ENCODE measurements at places on chromosomes 2 and 18.

DNA sequence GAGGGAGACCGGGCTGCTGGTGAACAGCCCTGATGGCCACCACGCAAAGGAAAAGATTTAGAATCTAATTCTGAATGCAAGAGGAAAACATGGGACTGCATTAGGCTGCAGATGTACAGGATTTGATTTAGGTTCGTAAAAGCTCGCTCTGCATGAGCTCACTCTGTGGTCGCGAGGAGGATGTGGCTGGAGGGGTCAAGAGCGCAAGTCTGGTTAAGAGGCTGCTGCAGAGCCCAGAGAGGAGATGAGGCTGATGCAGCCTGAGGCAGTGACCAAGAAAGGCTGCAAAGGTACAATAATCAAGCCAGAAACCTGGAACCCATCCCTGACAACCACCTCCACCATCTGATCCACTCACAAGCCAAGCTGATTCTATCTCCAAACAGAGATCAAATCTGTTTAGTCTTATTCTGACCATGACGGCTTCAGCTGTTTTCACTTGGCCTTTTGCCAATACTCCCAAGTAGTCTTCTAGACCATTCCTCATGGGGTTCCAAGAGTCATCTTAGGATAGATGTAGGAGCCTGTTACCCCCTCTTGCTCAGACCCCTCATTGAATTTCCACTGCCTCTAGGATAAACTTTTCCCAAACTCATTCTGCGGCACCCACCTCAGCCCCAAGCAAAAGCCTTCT lies 58.9 kb upstream of the ARL4C start:
- no peak for DNase-seq

GRCh38 chr2:159129824-159130223 lies 156.7 kb downstream of the WDSUB1 start:
- no peak for DNase-seq

GRCh38 chr2:197209246-197209645 lies 101.3 kb downstream of the ANKRD44 start:
- no peak for DNase-seq

DNA sequence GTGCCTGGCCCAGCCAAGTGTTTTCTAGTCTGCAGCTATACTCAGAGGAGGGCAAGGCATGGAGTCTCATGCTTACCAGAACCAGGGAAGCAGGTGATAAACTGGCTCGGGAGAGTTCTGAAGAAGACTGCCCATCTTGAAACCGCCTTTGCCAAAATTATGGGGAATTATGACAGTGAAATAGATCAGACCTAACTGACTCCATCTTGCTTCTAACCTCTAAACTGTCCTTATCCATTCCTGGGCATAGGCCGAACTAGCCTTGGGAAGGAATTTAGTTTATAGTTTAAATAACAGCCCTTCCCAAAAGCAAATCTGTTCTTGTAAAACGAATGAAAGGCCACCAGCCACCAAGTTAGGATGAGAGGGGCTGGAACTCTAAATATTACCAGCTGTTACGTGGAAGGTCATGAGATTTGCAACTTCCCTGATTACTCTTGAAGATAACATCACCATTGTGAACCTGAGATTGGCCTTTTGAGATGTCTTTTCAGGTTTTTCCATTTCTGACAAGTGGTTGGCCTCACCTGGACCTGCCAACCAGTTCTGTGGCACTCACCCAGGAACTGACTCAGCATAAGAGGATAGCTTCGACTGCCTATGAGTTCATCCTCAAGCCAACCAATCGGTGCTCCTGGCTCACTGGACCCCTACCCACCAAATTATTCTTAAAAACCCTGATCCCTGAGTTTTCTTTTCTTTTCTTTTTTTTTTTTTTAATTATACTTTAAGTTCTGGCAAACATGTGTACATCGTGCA lies 23.4 kb downstream of the CHCHD5 start:
- no peak for DNase-seq

GRCh38 chr2:67857836-67858235 lies 205.0 kb downstream of the C1D start:
- DNase-seq: no peak

DNA sequence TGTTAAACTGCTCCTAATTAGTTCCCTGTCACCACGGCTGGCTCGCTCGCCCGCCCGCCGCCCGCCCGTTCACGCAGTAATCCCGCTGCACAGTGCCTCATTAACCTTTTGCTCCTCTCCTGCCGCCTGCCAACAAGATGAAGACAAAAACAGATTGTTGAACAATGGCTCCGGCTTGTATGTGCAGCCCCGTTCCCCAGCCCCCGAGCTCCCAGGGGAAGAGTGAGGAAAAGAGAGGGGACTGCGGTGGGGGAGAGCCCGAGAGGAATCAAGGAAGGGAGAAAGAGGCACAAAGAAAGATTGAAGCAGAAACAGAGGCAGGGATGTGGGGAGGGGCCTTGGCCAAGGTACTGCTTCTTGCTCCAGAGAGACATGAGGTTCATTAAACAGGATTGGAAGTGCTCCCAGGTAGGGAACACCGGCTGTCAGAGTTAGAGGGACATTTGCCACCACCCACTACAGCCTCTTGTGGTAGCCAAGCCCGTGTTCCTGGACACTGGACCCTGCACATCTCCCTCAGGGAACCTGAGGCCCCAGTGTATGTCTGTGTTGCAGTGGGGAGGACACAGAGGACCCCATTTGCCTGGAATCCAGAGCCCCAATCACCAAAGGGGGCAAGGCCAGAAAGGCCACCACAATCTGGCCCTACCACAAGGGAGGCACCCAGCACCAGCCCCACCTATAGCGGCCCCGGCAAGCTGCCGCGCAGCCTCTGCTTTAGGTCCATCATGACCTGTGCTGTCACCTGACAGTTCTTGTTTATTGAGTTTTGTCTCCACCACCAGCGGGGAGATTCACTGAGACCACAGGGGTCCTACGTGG lies 38.1 kb downstream of the EMX1 start:
- DNase-seq: no peak

DNA sequence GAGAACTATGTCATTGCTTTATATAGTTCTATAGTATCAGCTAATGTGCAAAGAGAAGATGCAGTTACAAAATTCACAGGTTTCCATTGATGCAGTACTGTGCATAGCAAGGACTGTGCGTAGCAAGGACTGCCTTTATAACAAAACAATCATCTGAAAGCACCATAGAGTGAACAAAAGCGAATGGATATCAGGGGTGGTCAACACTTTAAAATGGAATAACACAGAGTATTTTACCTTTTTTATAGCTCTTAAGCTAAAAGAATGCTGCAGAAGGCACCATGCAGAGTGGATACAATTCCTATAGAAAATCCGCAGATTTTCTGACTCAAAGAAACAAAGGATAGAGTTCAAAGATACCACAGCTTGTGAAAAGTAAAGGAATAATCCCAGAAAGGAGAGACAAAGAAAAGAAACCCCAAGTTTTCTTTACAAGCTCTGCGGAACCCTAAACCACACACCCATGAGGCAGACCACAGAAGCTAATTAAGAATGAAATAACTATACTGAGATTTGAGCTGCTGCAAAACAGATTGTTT lies 229.9 kb upstream of the DTNA start:
- DNase-seq: no peak

GRCh38 chr2:17319090-17319489 lies 199.2 kb downstream of the RAD51AP2 start:
- DNase-seq: no peak

GRCh38 chr18:62697636-62698035 lies 17.7 kb upstream of the PHLPP1 start:
- no peak for DNase-seq

- DNase-seq: no peak
These were observed 86.8 kb downstream of the RBMS1 start for GRCh38 chr2:160406591-160407392.

DNA sequence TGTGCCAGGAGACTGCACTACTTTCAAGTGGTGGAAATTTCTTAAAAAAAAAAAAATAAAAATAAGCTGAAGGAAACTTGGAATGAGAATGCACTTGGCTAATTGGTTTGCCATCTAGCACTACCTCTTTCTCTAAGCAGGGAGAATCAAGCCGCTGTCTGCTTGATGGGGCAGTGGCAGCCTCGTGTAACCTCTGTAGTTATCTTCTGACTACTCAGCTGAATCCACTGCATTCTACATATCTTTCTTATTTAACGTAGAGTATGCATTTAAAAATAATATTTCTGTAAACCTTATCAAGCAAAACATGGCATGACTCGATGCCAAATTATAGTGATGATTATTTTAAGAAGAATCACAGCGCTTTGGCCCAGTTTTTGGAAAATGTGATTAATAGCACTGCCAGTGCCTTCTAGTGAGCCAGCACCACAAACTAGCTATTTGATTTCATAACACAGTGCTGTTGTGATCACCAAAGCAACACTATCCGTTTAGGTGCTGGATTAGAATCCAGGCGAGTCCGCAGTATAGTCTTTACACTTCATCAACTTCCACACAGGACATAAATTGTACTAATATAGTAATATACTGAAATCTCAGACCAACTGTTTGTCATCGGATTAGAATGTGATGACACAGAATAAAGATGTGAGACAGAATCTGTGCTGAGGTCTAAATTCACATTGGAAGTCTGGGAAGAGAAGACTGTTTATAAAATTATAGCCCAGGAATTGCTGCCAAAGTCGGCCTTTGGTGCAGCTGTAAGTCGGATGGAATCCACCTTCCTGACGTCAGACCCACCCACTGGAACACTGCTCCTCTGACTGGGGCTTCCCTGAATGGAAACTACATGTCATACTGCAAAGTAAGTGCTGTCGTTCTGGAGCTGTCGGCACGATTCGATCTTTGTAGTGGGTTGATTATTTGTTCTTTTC lies 136.5 kb upstream of the ETAA1 start:
- peak; percentile 99 for DNase-seq

GRCh38 chr2:28400419-28400818 lies 7.8 kb downstream of the FOSL2 start:
- no peak for DNase-seq

DNA sequence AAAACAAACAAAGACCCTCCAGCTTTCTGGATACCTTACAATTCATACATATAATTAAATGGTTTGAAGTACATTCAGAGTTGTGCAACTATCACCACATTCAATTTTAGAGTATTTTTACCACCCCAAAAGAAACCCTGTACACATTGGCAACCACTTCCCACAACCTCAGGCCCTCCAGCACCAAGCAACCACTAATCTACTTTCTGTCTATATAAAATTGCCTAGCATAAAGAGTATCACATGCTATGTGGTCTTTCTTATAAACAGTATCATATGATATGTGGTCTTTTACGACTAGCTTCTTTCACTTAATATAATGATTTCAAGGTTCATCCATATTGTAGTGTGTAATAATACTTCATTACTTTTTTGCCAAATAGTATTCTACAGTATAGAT lies 7.3 kb downstream of the IER3IP1 start:
- no peak for DNase-seq

DNA sequence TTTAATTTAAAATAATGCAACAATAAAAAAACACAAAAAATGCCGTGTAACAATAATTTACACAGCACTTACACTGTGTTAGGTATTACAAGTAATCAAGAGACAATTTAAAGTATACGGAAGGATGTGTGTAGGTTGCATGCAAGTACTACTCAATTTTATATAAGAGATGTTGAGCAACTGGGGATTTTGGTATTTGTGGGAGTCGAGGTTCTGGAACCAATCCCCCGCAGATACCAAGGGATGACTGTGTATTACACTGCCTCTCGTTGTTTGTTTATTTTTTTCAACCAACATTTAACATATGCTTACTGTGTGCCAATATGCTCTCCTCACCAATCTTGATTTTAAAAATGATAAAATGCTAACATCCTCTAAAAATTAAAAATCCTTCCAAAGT lies 24.8 kb downstream of the MAP3K2 start:
- no peak for DNase-seq

Data from non-pigmented ciliary epithelial cell (primary cell).